ENCODE measurements at places on chromosomes 5 and 9.

- DNase-seq, result no peak
Measured at GRCh38 chr5:15718421-15719179, 218.6 kb downstream of the FBXL7 start.

GRCh38 chr5:1641041-1641440, 117.3 kb upstream of the LPCAT1 start:
- no peak for DNase-seq

DNA sequence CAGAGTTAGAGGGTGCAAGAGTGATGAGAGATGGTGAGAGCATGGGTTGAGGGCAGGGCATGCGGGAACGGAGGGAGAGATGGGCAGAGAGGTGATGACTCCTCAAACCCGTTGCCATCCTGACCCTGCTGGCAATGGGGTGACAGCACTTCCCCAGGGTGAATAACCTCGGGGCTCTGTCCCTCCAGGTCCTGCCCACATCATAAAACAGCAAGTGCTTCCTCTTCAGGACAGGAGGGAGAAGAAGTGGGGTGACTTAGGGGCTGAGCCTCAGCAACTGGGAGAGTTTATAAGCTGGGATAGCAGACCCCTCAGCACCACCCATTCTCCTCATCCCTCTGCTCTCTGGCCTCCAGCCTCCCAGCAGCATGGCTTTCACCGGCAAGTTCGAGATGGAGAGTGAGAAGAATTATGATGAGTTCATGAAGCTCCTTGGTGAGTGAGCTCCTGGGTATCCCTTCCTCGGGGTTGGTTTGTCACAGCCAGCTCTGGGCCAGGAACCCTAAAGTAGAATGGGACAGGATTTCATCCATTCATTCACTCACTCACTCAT, at the start of gene FABP6:
FABP6 (plus strand) TSS at position 317 of the 553 bp plus-strand sequence; CDS start at position 369, 52 bp downstream.
- no peak for DNase-seq

GRCh38 chr9:100394032-100394695, 32.8 kb upstream of the MSANTD3 start:
- DNase-seq, result no peak

GRCh38 chr9:69211424-69212036, 37.5 kb downstream of the TJP2 start:
- DNase-seq, result no peak

DNA sequence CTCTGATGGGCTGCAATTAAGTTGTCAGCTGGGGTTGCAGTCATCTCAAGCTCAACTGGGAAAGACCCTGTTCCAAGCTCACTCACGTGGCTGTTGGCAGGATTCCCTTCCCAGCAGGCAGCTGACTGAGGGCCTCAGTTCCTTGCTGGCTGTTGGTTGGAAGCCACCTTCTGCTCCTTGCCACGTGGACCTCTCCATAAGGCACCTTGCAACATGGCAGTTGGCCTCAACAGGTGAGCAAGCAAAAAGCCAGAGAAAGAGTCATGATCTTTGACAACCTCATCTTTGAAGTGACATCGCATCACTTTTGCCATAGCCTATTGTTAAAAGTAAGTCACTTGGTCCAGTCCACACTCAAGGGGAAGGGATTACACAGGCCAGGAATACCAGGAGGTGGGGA, 17.8 kb upstream of the PRELID2 start:
- DNase-seq, result no peak

- DNase-seq, result peak; percentile 76
Measured at GRCh38 chr9:124306098-124306735, 48.5 kb downstream of the NEK6 start.

GRCh38 chr9:134593286-134594077, 48.1 kb upstream of the COL5A1 start:
- DNase-seq, result no peak

GRCh38 chr5:178322736-178323540, 90.3 kb upstream of the PHYKPL start:
- DNase-seq, result no peak

GRCh38 chr5:172800088-172800551, 29.1 kb upstream of the DUSP1 start:
- peak; percentile 83 for DNase-seq

DNA sequence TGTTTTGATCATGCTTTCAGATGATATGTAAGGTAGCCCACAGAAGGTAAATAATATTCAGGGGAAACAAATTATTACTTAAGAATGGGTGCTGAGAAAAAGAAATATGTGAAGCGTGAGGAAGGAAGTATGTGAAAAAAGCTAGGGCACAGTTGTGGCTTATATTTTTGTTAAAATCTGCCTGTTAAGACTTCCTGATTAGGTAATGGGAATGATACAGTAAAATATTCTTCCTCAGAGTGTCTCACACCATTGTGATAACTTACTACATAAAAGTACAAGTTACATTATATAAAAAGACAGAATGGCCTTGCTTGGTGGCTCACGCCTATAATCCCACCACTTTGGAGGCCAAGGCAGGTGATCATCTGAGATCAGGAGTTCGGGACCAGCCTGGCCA, 18.7 kb upstream of the PARP8 start:
- DNase-seq, result no peak

DNA sequence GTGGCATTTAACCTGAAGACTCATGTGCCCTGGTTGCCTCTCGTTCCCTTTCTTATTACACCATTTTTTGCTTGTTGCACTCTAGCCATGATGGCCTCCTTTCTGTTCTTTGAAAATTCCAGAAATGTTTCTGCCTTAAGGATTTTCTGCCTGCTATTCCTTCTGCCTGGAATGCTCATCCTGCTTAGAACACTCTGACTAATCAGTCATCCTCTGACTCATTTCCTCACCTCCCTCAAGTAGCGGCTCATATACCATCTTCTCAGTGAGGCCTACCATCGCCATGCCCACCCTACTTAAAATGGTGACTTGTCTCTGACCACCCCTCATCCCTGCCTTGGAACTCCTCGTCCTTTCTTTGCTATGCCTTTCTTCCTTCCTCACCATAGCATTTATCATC, 68.8 kb downstream of the KIF4B start:
- peak; percentile 52 for DNase-seq

GRCh38 chr5:59130431-59130830, 547.6 kb downstream of the RAB3C start:
- DNase-seq, result no peak

- DNase-seq, result no peak
Measured at GRCh38 chr9:135890190-135891026, 16.9 kb downstream of the CAMSAP1 start.

Measured in non-pigmented ciliary epithelial cell (primary cell).